ENCODE measurements at places on chromosomes 2 and 18.

GRCh38 chr2:230582851-230583283, 129.8 kb upstream of the CAB39 start:
- DNase-seq, result no peak

GRCh38 chr2:55511508-55512124, 7.9 kb upstream of the CFAP36 start:
- peak; percentile 81 for DNase-seq

GRCh38 chr2:128405981-128406613, 87.4 kb upstream of the HS6ST1 start:
- no peak for DNase-seq

- no peak for DNase-seq
Observed at GRCh38 chr2:227788561-227789018, 25.1 kb upstream of the CCL20 start.

GRCh38 chr2:110664135-110664534, 13.7 kb downstream of the BUB1 start:
- DNase-seq, result no peak

- DNase-seq, result no peak
Observed at GRCh38 chr2:200435379-200435778, 74.5 kb downstream of the KCTD18 start.

GRCh38 chr2:17643031-17643615, 102.6 kb downstream of the VSNL1 start:
- DNase-seq, result no peak

- no peak for DNase-seq
Observed at GRCh38 chr18:56851774-56852173, 200.6 kb downstream of the WDR7 start.

DNA sequence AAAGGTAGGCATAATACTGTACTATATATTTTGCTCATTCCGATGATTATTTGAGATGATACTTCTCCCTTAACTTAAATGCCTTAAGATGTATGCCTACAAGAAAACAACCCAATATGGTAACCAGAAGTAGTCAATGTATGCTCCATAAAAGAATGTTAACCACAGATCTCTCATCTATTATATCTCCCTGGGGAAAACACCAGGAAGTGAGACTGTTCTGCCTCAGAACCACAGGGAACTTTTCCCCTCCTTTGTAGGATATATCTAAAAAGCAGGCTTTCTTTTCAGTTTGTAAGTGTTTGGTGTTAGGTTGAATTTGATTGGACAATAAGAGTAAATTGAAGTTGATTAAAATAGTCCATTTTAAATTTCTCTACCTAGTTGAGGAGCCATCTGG, 1160.5 kb upstream of the NXPH2 start:
- no peak for DNase-seq

GRCh38 chr18:44793685-44794084, 113.0 kb downstream of the SETBP1 start:
- no peak for DNase-seq

DNA sequence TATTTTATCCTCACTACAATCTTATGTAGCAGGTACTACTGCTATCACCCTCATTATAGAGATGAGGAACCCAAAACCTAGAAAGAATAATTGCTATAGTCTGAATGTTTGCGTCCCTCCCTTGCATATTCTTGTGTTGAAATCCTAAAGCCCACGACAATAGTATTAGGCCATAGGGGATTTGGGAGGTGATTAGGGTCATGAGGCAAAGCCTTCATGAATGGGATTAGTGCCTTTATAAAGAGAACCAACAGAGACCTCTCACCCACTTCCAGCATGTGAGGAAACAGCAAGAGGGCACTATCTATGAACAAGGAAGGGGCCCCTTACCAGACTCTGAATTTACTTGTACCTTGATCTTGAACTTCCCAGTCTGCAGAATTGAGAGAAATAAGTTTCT, 500.3 kb upstream of the FAM98A start:
- DNase-seq, result no peak

DNA sequence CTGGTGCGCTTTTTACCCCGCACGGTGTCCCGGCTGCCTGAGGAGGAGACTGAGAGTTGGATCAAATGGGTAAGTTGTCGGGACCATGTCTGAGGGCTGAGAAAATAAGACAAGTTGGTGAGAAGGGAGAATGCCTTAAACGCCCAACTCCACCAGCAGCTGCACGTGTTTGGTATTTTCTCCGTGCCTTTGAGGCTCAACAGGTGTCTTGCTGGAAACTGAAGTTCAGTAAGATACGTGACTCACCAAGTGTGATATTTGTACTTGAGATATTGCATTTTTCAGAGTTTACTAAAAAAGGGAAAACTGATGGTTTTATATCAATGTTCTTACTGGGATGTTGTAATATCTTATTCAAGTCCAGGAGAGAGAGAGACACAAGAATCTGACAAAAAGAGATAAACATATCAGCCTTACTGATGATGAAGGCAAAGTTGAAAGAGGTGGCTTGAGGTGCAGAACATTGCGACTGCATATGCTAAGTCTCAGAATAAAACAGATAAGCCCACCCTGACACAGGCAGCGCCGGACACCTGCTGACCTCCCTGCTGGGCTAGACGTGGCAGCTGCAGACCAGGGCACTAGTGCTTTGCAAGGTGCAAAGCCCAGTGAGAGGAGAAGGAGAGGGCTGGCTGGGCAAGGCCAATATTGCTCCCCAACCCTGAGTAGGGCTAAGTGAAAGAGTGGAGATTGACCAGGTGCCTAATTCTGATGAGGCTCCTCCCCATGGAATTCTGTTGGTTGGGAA, 33.1 kb downstream of the TRPM8 start:
- DNase-seq, result no peak

DNA sequence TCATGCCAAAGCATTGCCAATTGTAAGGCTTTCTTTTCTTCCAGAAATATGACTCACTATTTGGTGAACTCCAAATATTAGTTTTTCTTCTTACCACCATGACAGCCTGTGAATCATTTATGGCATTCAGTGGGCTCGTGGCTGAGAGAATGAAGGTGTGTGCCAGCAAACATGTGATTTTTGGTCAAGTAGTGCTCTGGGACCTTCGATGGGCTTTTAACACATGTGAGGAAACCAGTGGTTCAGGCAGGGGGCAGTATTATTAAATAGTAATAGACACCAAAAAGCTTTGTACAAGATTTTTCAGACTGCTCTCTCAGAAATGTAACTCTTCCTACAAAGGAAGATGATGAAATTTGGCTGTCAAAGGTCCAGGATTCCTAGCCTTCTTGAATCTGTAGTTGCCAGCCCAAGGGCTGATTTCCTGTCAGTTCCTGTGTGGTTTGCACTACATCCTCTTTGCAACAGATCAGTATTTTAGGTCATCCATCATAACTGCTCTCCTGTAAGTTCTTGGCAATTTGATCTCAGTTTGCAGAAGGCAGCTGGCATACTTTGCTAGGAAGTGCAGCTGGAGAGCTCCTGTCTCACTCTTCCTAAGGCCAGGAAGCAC, 64.3 kb downstream of the BABAM2 start:
- peak; percentile 50 for DNase-seq

DNA sequence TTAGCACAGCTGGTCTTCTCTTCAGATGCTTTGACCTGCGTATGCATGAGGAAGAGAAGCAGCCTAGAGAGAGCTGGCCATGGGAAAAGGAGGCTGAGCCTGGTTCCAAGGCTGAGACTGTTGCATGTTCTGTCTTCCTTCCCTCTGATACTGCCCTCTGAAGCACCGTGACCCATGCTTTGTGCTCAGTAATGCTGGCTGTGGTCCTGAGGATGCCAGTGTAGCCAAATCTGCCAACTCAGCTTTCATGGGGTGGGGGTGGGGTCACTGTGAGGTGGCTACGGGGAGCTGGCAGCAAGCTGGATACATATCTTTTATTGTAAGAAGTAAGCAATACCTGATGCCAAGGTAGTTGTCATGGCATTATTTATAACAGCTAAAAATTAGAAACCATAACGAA, 41.5 kb downstream of the EPAS1 start:
- no peak for DNase-seq

GRCh38 chr2:224166654-224167053, 127.6 kb upstream of the SERPINE2 start:
- DNase-seq, result no peak

GRCh38 chr2:85741833-85742455, 11.8 kb upstream of the ATOH8 start:
- DNase-seq, result peak; percentile 99

GRCh38 chr2:163735685-163736432, at the start of gene FIGN:
Gene FIGN (minus strand): TSS chr2:163736008. CDS start chr2:163734927, 1,081 bp downstream.
- peak; percentile 60 for DNase-seq

- DNase-seq, result no peak
Observed at GRCh38 chr2:179186126-179186525, 78.5 kb downstream of the SESTD1 start.

GRCh38 chr2:100040906-100041305, 101.5 kb downstream of the AFF3 start:
- no peak for DNase-seq

- DNase-seq, result no peak
Observed at GRCh38 chr18:31149351-31149750, 13.3 kb downstream of the DSC1 start.

GRCh38 chr2:157874348-157874747, 1.8 kb downstream of the ACVR1 start:
- no peak for DNase-seq

GRCh38 chr2:105746177-105747080, 1.7 kb downstream of the NCK2 start:
- no peak for DNase-seq

GRCh38 chr2:173150087-173150486, 74.4 kb downstream of the MAP3K20 start:
- no peak for DNase-seq

GRCh38 chr18:10131460-10132395, 217.9 kb downstream of the VAPA start:
- DNase-seq, result no peak

DNA sequence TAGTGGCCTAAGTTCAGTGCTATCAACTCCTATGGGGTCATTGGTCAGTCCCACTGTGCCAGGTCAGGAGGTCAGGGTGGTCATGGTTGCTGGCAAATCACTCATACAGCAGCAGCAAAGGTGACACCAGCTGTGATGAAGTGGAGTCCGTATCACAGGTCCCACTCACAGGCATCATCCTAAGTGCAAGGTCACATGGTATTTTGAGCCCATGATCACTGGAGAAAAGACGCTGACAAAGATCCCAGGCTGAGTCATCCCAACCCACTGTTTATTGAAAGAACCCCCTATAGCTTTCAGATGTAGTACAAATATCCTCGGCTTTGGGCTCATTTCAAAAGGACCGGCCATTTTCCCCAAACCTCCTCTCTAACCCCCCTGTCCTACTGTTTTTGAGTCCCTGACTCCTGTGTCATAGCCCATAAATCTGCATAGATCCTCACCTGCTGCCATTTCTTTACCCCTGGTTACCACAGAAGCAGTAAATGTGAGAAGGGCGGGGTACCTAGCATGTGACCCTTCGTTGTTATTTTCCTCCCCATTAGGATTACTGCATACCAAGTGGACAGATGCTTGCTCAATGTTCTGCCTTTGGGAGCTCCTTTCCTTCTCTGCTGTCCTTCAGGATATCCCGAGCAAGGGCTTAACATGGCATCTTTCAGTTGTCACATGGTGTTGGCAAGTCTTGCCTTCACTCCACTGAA, 107.7 kb downstream of the COL6A3 start:
- no peak for DNase-seq

DNA sequence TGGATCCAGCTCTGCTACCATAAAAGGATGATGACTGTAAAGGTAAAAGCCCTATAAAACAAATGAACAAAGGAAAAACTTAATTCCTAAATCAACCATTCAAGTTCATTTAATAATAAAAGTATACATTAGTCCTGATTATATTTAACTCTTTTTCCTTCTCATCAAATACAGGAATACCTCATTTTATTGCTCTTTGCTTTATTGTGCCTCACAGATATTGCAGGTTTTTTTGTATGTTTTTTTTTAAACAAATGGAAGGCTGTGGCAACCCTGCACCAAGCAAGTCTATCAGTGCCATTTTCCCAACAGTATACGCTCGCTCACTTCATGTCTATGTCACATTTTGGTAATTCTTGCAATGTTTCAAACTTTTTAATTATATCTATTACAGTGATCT, 38.2 kb downstream of the USP37 start:
- no peak for DNase-seq

DNA sequence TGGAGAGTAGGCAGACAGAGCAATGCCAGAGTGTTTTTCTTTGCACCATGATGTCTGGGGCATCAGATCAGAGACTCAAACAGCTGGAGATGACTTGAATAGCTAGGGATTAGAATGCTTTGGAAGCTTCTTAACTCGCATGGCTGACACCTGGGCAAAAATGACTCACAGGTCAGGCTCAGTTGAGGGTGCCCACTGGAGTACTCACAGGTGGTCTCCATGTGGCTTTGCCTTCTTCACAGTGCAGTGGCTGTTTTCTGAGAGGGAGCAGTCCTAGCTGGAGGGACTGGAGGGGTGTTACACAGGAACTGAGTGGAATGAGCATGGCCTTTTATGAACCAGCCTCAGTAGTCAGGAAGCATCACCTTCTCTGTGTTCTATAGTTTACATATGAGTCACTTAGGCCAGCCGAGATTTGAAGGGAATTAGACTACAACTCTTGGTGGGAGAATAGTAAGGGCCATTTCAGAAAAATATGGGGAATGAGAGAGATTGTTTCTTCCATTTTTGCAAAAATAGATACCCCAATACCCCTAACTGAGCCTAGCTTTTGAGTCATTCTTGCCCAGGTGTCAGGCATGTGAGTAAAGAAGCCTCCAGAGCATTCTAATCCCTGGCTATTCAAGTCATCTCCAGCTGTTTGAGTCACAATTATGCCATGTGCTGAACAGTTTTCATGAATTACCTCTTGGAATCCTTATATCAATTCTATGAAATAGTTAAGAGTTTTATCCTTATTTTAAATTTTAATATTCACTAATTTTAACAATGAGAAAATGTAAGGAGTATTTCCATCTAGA, 7.1 kb upstream of the PPP1R1C start:
- no peak for DNase-seq

DNA sequence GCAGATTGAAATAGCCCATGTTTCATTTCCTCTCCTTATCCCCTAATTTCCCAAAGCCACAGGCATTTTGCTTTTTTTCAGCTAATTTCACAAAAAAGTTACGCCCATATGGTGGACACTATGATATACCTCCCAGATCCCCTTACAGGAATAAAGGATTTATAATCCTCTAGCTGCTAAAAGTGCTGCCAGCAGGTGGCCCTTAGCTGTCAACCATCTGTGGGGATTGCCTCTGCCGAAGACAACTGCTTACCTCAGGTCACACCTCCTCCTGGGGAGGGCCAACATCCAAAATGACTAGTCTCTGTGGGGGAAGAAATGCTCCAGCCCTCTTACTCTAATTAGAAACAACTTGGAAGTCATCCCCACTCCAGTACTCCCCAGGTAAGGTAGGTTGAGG, 61.0 kb upstream of the EPB41L3 start:
- no peak for DNase-seq

- peak; percentile 30 for DNase-seq
Observed at GRCh38 chr2:163191372-163191771, 352.8 kb upstream of the KCNH7 start.

GRCh38 chr2:238459081-238459629, 32.4 kb downstream of the ASB1 start:
- DNase-seq, result no peak

- no peak for DNase-seq
Observed at GRCh38 chr2:132757002-132757589, 87.1 kb upstream of the LYPD1 start.

Data from NCI-H1694 treated with DMSO at 0.1 percent for 48 hours (cell line).